ENCODE measurements at places on chromosomes 2 and 18. TPM values are rescaled to one million over a fixed set of nuclear protein-coding genes. Genes with fewer than 3 reads are reported as not detected.

The RPRD1A gene
- polyA plus RNA-seq = 61.3 TPM

- DNase-seq = no peak
Measured at GRCh38 chr2:64506686-64507085, 17.4 kb upstream of the AFTPH start.

DNA sequence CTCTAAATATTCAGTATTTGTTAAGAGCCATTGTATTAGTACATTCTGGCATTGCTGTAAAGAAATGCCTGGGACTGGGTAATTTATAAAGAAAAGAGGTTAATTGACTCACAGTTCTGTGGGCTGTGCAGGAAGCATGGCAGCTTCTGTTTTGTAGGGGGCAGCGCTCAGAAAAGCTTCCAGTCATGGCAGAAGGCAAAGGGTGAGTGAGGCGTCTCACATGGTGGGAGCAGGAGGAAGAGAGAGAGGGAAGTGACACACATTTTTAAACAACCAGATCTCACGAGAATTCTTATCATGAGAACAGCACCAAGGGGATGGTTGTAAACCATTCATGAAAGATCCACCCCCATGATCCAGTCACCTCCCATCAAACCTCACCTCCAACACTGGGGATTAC lies 13.8 kb upstream of the CCDC102B start:
- DNase-seq = no peak

DNA sequence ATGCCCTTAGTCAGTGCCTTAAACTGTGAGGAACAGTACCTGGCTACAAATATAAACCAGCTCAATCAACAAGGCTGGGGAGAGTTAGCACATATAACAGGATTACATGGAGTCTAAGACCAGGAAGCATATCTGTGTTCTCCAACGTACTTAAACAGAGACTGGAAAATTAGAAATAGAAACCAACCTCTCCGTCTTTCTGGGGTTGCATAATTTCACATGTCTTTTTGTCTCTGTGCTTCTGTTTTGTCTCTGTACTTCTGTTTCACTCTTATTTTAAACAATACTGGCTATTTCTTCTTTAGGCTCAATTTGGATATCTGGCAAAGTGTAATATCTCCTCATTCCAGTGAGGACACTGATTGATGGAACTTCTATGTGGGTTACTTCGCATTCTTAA lies 749.0 kb upstream of the ZEB2 start:
- DNase-seq = no peak

DNA sequence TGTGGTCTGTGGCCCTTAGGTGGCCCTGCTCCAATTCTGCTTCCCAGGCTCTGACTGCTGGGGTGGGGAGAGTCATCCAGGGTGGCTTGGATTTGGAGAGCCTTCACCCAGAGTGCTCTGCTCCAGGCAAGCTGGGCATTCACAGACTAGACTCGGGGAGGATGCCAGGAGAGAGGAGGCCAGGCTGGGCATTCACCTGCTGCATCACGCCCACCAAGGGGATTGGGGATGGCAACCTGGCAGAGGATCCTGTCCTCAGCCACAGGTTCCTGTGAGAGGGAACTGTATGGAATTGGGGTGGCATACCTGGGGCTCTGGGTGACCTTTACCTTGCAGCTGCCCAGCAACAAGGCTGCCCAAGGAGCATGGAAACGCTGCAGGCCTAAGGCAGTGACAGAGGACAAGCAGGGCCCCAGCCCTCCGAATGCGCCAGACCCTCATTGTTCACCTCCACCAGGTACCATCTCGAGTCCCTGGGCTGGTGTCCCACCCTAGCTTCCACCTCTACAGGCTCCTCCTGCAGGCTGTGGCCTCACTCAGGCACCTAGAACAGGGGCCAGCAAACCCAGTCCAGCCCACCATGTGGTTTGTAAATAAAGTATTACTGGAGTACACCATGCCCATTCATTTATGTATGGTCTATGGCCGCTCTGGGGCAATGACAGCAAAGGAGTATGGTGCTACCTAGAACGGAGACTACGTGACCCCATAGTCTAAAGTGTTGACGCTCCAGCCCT lies 255.3 kb upstream of the RAB6C start:
- DNase-seq = no peak

- DNase-seq = no peak
Measured at GRCh38 chr2:104701411-104701911, 152.5 kb upstream of the POU3F3 start.

GRCh38 chr18:26516964-26517363 lies 31.4 kb downstream of the KCTD1 start:
- no peak for DNase-seq

The KRTCAP3 gene
- polyA plus RNA-seq = 5.1 TPM

The KLHL29 gene
- 11.8 TPM for polyA plus RNA-seq

GRCh38 chr2:20226152-20226545 lies 1.2 kb upstream of the SDC1 start:
- DNase-seq = no peak
